Upper lobe of left lung (tissue), 6 donors: ENCODE measurements at places on chromosomes 6 and 20. TPM values are rescaled to one million over a fixed set of nuclear protein-coding genes. Genes with fewer than 3 reads are reported as not detected.

DNA sequence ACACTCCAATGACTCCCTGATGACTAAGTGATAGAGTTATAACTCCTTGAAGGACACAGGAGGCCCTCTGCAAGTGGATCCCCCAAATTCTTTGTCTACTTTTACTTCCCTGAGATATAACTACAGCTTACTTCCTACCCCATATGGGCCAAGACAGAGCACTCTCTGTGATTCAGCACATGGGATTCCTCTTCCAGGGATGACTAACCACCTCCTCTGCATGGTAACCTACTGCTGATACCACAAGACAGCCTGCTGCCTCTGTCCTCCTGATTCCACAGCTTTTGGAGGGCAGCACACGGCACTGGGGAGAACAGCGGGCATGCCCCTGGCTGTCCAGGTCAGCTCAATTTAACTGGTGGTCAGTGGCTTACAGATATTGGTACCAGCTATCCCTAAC, 675.7 kb upstream of the AGPAT4 start:
- H3K4me1 ChIP-seq = no peaks in the 10 kb centered on the region
- no peaks in the 10 kb centered on the region for H3K36me3 ChIP-seq
- H3K27ac ChIP-seq = no peak overlapping the region
- H3K4me3 ChIP-seq = no peak overlapping the region
- H3K27me3 ChIP-seq = no peaks in the 10 kb centered on the region

GRCh38 chr6:129954749-129955431, 63.5 kb upstream of the L3MBTL3 start:
- H3K27ac ChIP-seq = no peak overlapping the region
- H3K36me3 ChIP-seq = no peaks in the 10 kb centered on the region
- H3K4me1 ChIP-seq = no peaks in the 10 kb centered on the region
- DNase-seq = no peak
- no peak overlapping the region for H3K4me3 ChIP-seq

DNA sequence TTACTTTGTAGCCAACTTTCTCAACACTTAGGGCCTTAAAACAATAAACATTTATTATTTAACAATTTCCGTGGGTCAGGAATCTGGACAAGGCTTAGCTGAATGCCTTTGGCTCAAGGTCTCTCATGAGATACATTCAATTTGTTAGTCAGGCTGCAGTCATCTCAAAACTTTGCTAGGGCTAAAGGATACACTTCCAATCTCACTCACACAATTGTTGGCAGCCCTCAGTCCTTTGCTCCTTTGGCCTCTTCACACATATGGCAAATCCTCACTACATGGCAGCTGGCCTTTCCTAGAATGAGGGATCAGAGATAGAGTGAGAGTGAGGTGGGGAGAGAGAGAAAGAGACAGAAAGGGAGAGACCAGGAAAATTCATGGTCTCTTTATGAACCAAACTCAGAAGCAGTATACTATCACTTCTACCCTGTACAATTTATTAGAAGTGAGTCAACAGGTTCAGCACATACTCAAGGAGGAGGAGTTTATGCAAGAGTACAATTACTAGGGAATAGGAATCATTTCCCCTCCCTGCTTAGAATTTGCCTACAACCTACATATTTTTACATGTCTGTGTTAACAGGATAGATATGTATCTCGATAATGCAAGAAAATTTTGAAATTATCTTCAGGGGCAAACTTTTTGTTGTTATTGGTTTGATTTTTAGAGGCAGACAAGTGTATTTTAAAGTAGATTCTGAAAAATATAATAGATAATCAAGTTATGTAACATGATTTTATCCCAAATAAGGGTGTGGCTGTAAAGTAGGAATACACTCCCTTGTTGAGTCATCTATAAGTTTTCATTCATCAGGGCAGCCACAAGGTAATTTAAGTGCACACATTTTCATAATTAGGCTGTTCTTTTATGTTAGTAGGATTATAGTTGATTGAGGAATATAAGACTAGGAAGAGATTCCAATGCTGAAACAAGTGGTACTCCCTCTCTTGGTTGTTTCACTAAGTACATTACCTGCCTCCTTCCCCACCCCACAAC, 85.9 kb upstream of the HMGCLL1 start:
- DNase-seq = no peak
- no peaks in the 10 kb centered on the region for H3K36me3 ChIP-seq
- no peak overlapping the region for H3K27ac ChIP-seq
- H3K27me3 ChIP-seq = no peaks in the 10 kb centered on the region

DNA sequence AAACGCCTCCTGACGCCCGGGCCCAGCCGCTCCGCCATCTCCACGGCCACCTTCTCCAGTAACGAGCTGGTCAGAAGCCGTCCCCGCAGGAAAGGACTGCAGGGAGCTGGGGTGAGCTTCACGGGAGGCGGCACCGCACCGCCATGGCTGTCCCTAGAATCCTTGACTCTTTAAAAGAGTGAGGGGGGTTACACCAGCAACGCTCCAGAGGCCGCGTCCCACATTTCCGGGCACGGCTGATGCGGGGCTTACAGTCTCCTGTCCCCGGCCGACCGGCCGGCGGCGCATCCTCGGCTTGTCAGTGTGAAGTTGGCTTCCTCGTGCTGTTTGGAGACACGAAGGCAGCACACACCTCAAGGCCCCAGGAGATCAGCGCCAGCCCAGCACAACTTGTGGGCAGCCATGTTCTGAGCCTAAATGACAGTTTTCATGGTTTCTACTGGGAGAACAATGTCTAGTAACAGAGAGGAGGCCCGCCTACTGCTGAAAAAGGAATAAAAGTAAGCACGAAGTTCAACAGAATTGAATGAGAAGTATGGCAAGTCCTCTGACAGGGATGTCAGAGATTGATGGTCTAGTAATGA, 30.4 kb downstream of the SLC2A4RG start:
- H3K4me3 ChIP-seq = no peak overlapping the region
- no peaks in the 10 kb centered on the region for H3K27me3 ChIP-seq
- H3K36me3 ChIP-seq = peaks cover 4% of the 10 kb centered on the region
- peaks cover 11% of the 10 kb centered on the region for H3K4me1 ChIP-seq
- H3K27ac ChIP-seq = no peak overlapping the region

GRCh38 chr6:134253681-134254080, 64.2 kb downstream of the SGK1 start:
- peaks cover 14% of the 10 kb centered on the region for H3K4me1 ChIP-seq
- no peaks in the 10 kb centered on the region for H3K36me3 ChIP-seq
- no peaks in the 10 kb centered on the region for H3K27me3 ChIP-seq
- no peak overlapping the region for H3K4me3 ChIP-seq
- DNase-seq = no peak
- H3K27ac ChIP-seq = no peak overlapping the region

DNA sequence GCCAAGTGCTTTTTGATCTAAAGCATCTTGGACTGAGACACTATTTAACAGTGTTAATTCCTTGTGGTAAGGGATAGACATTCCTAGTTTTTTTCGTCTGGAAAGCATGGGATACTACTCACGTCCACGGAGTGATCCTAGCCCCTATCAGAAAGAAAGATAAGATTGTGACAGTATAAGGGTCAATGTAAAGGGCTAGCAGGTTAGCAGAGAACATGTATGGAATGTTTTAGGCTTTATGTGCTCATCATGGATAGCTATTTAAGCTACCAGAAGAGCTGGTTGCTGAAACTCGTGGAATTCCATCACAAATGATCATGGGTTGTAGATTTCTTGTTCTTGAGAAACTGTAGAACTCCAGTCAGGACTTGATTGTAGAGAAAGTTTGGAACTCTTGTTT, 32.1 kb downstream of the CYB5R4 start:
- no peak overlapping the region for H3K27ac ChIP-seq
- H3K4me1 ChIP-seq = no peaks in the 10 kb centered on the region
- H3K4me3 ChIP-seq = no peak overlapping the region
- H3K36me3 ChIP-seq = no peaks in the 10 kb centered on the region
- DNase-seq = no peak

DNA sequence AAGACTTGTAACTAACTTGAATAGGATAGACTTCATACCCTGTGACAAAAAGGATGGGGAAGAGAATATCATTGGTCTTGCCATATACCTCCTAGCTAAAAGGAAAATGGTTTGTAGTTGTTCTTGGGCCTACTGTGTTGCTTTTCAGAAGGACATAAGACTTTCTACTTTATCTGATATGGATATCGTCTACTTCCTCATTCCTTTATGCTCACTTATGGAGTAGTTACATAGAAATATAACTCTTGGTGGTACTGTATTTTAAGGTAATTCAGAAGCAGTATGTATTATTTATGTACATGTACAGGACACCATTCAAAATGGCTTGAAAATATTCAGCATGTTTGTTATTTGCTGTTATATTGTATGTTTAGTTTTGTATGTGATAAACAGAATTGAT, 8.0 kb downstream of the FAM217B start:
- no peak overlapping the region for H3K27ac ChIP-seq
- H3K36me3 ChIP-seq = peaks cover 6% of the 10 kb centered on the region
- H3K4me3 ChIP-seq = no peak overlapping the region

- no peaks in the 10 kb centered on the region for H3K27me3 ChIP-seq
- DNase-seq = no peak
- no peaks in the 10 kb centered on the region for H3K36me3 ChIP-seq
- H3K4me1 ChIP-seq = no peaks in the 10 kb centered on the region
- H3K4me3 ChIP-seq = no peak overlapping the region
These were observed 215.1 kb downstream of the IBTK start for GRCh38 chr6:82032444-82032843.

- H3K36me3 ChIP-seq = no peaks in the 10 kb centered on the region
- H3K4me3 ChIP-seq = no peak overlapping the region
- H3K27me3 ChIP-seq = no peaks in the 10 kb centered on the region
- peaks cover 14% of the 10 kb centered on the region for H3K4me1 ChIP-seq
- no peak for DNase-seq
These were observed 66.7 kb downstream of the FAM229B start for GRCh38 chr6:112153926-112154607.

Gene TFAP2D
- not detected for total RNA-seq

Gene SCRT2
- not detected for total RNA-seq

Gene SEMG1
- total RNA-seq = not detected

Gene NNAT
- total RNA-seq = 1.2 TPM
